Stimulated activated CD4-positive, alpha-beta T cell treated with anti-CD3 and anti-CD28 coated beads, TNF-alpha, amount 100 ng/mL, for 1 hour (primary cell): ENCODE measurements at places on chromosomes 2 and 18.

DNA sequence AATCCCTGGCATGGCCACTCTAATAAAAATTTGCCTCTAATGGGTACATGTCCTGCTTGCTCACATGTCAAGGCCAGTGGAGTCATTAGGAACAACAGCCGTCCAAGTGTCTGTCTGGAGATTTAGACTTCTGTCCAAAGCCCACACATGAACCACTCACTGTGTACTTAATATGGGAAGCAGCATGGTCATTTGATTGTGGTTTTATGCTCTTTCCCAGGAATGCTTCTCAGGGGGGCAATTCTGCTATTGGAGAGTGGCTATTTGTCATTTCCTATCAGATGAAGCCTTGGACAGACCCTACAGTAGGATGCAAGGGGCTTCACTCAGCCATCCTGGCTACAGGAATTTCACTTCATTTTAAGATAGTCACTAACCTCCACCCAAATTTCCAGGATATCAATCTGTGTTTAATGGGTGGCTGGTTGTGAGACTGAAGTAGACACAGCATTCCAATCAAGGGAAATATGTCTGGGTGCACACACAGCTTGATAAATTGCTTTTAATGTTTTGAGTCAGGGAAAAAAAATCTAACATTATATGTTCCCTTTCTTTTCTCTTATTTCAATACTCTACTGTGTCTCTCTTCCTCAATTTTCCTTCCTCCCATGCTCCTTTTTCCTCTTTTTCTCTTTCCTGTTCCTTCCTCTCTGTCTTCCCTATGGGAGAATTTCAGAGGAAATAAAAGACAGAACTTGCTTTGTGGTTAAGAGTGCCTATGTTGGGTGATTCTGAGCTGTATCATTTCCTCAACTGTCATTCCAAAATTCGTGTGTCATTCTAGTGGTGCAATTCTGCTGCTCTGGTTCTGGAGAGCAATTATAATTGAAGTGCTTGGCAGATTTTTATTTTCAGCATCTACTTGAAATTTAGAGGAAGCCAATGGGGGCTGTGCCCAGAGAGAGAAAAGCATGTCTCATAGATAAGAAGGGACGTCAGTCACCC, 320.1 kb downstream of the OSR1 start:
- DNase-seq = no peak

GRCh38 chr2:120914839-120915521, 179.3 kb downstream of the GLI2 start:
- DNase-seq = no peak

GRCh38 chr2:160555420-160556071, 61.9 kb upstream of the RBMS1 start:
- DNase-seq = no peak

DNA sequence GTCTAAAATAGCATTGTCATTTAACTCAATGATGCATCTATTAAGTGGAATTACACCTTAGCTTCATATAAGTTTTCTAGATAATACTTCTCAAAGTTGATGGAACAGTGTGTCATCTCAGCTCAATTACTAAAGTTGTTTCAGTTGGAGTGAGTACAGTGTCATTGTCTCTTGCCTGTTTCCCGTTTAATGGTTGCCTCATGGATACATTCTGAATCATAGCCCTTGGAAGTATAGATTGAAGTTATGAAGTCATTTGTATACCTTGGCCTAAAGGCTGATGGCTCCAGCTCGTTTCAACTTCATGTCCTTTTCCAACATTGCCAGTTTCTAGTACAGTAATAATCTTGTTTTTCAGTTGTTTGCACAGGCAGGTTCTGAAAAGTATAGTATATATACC, 130.5 kb upstream of the NOSTRIN start:
- no peak for DNase-seq

DNA sequence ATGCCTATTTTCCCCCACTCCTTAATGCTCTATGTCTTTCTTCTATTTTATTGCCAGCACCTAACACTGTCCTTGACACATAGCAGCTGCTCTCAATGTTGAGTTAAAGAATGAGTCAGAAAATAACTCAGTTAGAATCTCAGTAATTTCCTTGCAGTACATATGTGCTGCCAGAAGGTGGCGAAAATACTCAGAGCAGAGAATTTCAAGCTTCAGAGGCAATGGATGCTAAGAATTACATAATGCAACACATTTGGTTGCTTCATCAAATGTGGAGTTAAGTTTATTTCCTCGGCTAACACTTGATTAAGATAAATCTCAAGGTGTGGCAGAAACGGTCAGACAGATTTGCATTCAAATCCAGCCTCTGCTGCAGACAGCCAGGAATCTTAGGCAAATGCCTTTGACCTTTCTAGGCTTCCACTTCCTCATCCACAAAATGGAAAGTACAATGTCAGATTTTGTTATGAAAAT, 105.6 kb downstream of the VSNL1 start:
- no peak for DNase-seq

GRCh38 chr2:220708366-220708765, 863.7 kb downstream of the EPHA4 start:
- no peak for DNase-seq

DNA sequence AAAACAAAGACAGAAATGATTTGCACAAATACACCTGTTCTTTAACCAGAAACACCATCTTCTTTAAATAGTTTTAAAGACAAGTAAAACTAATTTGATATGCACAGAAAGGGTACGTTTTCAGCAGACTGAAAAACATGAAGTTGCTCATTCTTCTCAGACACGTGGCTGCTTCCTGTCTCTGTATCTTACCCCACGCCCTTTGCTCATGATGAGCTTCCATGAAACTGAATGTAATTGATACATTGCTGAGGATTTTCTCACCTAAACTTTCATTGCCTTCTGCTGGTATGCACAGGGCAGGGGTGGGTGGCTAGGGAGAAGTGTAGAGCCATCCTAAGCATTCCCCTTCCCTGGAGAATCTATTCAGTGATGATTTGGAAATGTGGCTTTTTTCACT, 644.3 kb downstream of the BCL11A start:
- DNase-seq = no peak

DNA sequence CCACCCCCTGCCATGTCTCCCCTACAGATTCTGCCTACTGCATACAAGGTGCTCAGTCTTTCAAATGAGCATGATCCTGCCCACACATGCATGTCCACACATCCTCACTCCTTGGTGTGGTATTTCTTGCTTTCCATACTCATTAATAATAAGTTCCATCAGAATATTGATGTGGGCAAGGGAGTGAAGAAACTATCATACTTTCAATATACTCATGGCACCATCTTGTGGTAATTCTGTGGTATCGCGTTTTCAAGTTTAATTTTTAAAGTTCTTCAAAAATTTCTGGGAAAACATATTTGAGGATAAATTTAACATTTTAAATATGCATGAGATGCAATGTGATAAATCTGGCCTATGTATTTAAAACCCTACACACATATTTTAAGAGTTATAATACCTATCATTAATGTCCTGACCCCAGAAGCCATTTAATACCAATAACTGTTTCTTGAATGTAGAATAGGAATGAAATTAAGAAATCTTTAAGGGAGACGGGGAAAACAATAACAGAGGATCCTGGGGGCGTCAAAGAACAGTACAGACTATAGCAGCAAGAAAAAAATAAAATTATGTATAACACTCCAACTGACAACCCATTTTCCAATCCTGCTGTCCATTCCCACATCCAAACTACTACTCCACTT, 110.1 kb downstream of the ZNF385B start:
- DNase-seq = no peak

GRCh38 chr2:215032153-215032552, 106.3 kb downstream of the ABCA12 start:
- no peak for DNase-seq

DNA sequence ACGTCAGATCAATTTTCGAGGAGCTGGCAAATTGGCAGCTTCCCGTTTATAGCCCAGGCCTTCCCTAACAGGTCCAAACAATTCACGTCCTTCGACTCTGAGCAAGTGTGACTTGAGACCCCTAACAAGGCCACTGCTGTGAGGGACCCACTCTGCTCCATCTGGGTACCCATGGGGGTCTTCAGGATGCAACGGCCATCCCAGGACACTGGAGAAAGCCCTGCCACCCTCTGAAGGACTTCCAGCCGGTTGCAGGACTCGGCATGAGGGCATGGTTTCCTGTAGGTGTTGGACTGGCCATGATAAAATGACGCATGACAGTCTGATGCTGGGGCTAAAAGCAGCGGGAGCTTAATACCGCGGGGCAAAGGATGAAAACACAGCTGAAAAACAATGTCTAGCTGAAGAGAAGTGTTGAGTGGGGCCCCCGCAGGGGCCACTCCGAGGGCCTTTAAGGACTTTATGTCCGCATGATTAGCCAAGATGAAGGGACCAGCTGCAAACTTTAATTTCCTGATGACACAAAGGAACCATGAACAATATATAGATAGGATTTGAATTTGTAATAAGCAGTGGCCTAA, 113.3 kb upstream of the ZNF521 start:
- no peak for DNase-seq

DNA sequence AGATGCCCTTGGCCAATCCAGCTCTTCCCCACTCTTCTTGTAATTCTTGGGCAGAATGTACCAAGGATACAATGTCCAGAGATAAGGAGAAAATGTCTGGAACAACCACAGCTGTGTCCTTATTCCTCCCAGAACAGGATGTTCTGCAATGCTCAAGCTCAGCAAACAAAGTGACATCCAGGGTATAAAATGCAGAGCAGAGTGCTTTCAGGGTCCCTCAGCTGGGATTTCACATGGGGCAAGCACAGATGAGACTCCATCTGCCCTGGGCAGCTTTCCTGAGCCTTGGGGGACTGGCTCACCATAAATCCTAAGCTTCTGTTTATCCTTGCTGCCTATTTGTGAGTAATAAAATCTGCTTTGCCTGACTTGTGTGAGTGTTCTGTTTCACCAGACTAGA, 127.4 kb downstream of the VAPA start:
- DNase-seq = no peak

DNA sequence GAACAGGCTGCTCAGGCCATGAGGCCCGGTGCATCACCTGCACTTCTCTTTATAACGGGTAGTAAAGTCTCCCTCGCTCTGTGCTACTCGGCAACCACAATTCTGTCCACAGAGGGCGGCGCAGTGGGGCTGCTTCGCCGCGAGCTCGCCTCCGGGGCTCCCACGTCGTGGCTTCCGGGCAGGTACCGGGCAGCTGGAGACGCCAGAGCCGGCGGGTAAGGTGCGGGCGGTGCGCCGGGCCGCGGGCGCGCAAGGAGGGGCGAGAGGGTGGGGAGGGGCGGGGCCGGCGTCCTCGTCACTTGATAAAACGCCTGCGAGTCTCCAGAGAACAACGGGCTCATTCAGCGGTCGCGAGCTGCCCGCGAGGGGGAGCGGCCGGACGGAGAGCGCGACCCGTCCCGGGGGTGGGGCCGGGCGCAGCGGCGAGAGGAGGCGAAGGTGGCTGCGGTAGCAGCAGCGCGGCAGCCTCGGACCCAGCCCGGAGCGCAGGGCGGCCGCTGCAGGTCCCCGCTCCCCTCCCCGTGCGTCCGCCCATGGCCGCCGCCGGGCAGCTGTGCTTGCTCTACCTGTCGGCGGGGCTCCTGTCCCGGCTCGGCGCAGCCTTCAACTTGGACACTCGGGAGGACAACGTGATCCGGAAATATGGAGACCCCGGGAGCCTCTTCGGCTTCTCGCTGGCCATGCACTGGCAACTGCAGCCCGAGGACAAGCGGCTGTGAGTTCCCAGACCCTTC, at the start of gene ITGA6:
ITGA6 (plus strand) TSS at position 331 of the 734 bp plus-strand sequence.
- peak; percentile 36 for DNase-seq

- DNase-seq = no peak
Measured at GRCh38 chr18:23384778-23385736, 68.0 kb upstream of the RIOK3 start.

DNA sequence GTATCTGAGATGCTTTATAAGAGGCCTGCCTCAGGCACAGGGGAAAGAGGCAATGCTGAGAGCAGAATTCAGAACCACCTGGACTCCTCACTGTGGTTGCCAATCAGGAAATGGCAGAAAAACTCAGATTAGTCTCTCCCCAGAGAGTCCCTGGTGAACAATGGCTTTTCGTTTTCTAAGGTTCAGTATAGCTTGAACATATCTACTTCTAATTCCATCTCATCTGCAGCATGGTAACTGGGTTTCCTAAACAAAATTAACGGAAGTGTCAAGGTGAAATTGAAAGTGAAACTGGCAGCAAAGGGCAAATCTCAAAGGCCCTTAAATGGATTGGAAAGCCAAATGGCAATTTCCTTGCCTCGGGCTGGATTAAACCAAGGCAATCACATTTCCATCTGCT, 480.2 kb upstream of the ACVR2A start:
- no peak for DNase-seq

- DNase-seq = no peak
Measured at GRCh38 chr2:23418461-23418911, 33.5 kb downstream of the KLHL29 start.

- DNase-seq = no peak
Measured at GRCh38 chr2:110166266-110166665, 38.5 kb downstream of the NPHP1 start.

GRCh38 chr2:125874564-125874963, 781.4 kb upstream of the GYPC start:
- no peak for DNase-seq

DNA sequence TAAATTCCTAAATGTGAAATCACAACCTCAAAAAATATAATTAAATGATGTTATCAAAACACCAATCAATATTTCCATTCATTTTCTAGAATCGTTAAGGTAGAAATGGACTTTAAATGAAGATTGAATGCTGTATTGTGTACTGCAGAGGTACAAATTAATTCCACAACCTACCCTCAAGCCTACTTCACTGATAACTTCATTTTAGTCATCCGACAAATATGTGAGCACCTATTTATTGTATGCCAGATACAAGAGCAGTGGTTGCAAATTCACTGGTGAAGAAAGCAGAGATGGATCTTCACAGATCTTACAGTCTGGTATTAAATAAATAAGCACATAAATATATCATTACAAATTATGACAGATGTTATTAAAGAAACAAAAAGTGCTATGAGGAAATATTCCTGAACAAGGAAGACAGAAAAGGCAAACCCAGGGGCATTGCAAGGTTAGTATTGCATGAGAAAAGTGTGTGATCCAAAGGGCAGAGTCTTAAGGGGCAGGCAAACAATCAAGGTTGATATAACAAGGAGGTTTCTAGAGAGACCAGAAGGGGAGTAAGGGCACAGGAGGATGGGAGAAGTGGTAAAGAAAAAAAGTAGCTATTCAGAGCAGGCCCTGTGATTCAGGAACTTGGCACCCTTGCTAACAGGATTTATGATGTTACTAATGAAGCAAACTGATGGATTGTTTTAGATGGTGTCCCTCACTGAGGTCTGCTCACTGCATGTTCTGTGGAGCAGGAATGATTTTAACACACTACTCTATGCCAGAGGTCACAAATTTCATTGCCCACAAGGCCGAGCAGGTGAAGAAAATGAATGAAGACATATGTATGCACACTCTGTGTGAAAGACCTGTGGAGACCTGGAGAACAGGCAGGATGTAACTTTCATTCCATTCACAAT, 128.0 kb upstream of the CCDC150 start:
- DNase-seq = no peak

GRCh38 chr2:65045651-65046050, 10.6 kb upstream of the CEP68 start:
- no peak for DNase-seq

- no peak for DNase-seq
Measured at GRCh38 chr2:71831193-71831577, 316.5 kb downstream of the CYP26B1 start.

- no peak for DNase-seq
Measured at GRCh38 chr2:218296847-218297246, 4.5 kb upstream of the TMBIM1 start.

GRCh38 chr18:77448046-77448445, 198.4 kb downstream of the GALR1 start:
- no peak for DNase-seq

GRCh38 chr2:173961346-173961705, 3.8 kb downstream of the SP3 start:
- DNase-seq = no peak

- no peak for DNase-seq
Measured at GRCh38 chr2:196992466-196992865, 66.0 kb upstream of the PGAP1 start.

- no peak for DNase-seq
Measured at GRCh38 chr2:35548171-35548570, 807.4 kb upstream of the CRIM1 start.
